ENCODE measurements at places on chromosomes 7 and 10. TPM values are rescaled to one million over a fixed set of nuclear protein-coding genes. Genes with fewer than 3 reads are reported as not detected.

DNA sequence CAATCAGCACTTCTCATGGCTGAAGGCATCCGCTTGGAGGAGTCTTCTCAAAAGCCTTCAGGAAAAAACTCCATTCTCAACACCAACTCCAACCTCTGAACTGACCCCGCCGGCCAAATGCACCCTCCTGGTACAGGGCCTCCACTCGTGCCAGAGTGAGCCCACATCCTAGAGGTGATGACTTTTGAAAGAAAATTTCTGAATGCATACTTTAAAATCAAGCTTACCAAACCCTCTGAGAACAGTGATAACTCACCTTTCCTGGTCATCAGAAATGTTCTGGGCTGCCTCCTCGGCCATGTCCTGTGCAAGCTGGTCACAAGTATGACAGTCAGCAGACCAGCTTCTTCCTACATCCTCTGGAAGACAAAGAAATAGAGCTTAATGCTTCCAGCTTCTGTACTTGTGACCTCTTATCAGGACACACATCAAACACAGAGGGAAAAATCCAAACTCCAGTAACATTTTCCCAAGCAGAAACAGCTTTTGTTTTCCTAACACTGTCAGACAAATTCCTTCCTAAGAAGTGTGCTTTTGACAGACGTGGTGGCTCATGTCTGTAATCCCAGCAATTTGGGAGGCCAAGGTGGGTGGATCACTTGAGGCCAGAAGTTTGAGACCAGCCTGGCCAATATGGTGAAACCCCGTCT, at the start of gene PKD1L1:
Gene PKD1L1 (minus strand): TSS at position 326 of the 650 bp plus-strand sequence. CDS start 26 bp downstream, at position 300.
- DNase-seq: no peak

- DNase-seq: no peak
These were observed 654.1 kb downstream of the INHBA start for GRCh38 chr7:41048771-41049170.

- DNase-seq: peak; percentile 1
These were observed 31.3 kb downstream of the GBX1 start for GRCh38 chr7:151135866-151136843.

DNA sequence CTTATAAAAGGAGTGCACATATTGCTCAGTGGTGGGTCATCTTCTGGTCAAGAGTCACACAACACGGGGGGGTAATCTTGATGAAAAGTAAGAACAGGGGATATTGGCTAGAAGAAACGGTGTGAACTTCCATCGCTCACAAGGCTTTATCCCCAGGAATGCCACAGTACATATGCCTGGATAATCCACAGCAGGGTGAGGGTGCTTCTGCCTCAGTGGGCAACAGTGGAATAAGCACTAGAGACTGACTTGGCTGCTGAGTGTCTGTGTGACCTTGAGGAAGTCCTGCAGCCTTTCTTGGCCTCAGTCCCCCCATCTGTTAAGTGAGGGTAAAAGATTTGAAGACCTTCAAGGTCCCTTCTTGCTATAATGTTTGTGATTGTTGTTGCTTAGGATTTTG, 44.9 kb upstream of the SHH start:
- no peak for DNase-seq

DNA sequence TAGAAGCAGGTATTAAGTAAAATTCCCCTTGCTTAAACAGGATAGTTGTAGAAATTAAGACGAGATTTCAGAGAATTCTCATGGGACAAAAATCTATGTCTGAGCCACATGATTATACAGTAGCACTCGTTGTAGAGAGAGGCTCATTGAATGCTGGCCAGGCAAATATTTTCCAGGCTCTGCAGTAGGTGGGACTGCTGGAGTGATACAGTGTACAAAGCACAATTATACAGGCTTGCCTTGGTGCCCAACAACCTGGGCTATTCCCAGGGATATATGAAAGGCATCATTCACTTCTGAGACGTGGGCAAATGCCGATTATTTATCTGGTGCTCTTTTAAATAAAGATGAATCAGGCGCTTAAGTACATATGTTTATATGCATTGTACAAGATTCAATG, 380.6 kb downstream of the PHTF2 start:
- DNase-seq: no peak

- DNase-seq: no peak
These were observed 401.7 kb downstream of the EXOC4 start for GRCh38 chr7:133654547-133654946.

GRCh38 chr7:40551685-40552576, 417.1 kb downstream of the SUGCT start:
- no peak for DNase-seq

DNA sequence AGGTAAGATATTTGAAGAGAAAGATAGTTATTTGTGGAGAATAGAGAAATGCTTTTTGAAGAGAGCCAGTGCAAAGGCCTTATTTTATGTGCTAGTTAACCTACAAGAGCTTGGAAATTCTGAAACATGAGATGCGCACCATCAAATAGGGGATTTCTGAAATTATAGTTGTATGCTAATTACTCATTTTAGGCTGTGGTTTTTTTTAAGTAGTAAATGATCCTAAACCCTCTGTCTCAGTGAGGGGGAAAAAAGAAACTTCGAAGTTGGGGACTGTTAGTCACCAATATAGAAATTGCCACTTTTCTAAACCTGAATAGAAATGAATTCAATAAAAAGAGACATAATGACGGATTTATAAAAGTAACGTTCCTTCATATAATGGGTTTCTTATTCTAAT, 119.3 kb upstream of the MDFIC start:
- DNase-seq: no peak

GRCh38 chr7:158782761-158783401, 46.4 kb downstream of the ESYT2 start:
- DNase-seq: no peak

GRCh38 chr7:10637991-10638390, 335.7 kb upstream of the PHF14 start:
- no peak for DNase-seq

DNA sequence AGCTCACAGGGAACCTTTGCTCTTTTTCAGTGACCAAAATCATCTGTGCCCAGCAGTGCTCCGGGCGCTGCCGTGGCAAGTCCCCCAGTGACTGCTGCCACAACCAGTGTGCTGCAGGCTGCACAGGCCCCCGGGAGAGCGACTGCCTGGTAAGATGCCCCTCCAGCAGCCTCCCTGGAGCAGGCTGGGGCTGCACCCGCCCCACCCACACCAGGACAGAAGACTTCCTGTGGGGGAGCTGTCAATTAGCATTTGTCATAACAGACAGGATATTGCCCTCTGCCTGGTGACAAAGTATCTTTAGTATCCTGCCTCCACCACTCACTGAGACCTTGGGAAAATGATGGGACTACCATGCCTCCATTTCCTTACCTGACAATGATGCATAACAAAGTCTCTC, 133.7 kb downstream of the EGFR start:
- no peak for DNase-seq

DNA sequence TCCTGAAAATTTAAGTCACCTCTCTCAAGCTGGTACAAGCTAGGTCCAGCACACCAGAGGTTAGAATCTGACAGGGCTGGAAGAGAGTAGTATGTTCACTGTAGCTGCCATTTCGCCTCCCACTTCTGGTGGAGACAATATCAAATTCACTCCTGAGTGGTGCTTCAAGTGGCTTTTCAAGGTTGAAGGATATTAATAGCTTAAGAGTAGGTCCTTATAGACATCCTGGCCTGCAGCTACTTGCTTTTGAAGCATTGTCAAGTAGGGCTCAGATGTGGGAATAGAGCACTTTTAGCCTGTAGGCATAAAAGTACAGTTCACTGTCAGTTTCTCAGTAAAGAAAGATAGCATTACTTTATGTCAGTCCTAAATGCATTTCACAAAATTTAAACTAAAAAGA, 270.5 kb upstream of the PLPP4 start:
- no peak for DNase-seq

DNA sequence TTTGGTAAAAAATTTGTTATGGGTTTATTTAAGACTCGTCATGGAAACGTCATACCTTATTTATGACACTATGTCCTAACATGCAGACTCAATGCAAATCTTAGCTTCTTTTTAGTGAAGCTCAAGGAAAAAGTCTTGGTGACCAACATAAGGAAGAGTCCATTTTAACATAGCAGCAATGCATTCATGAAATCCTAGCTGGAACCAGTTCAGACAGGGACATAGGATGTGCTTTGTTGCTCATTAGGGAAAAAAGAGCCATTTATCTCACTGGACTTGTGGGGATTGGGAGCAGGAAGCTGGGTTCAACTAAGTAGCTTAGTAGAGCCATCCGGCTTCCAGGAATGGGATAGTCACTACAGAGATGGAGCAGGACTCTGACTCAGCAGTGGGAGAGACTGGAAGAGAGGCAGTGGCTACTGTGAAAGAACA, 100.7 kb upstream of the DKK1 start:
- DNase-seq: no peak

GRCh38 chr10:35903021-35903420, 260.9 kb upstream of the FZD8 start:
- no peak for DNase-seq

DNA sequence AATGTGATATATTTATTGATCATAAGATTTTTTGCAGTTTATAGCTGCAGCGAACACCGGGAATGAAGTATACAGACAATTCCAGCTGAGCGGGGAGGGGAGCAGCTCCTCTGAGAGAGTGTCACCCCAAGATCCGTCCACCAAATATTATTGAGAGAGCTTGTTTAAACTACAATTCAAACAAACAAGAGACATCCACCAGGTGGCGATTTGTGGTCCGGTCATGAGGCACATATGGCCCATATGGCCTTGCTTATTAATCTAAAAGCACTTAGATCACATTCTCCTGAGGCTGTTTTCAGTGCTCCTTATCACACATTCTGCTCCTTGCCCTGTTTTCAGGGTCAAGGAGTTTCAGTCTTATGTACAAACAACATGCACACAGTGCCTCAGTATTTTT, 83.1 kb downstream of the THSD7A start:
- no peak for DNase-seq

NRCAM gene
- total RNA-seq: 0.53 TPM

ZNF22 gene
- total RNA-seq: 22.9 TPM

OLAH gene
- total RNA-seq: not detected

LAMB1 gene
- total RNA-seq: 0.30 TPM

PLAC9 gene
- not detected for total RNA-seq

GSTO2 gene
- 0.73 TPM for total RNA-seq

SLC25A40 gene
- 21.7 TPM for total RNA-seq

All from activated T-cell treated with anti-CD3 and anti-CD28 coated beads, Interleukin-2, amount 50 U/mL, for 4 hours (primary cell).